A673 (cell line): ENCODE measurements at places on chromosomes 16 and 17. TPM values are rescaled to one million over a fixed set of nuclear protein-coding genes. Genes with fewer than 3 reads are reported as not detected.

Gene CHST4
- total RNA-seq: not detected in 2 replicates

Gene MMD
- 24.9 and 31.3 TPM in 2 replicates for total RNA-seq

GRCh38 chr17:16988749-16989229 is 16.9 kb upstream of the TNFRSF13B start:
- no peak for DNase-seq

DNA sequence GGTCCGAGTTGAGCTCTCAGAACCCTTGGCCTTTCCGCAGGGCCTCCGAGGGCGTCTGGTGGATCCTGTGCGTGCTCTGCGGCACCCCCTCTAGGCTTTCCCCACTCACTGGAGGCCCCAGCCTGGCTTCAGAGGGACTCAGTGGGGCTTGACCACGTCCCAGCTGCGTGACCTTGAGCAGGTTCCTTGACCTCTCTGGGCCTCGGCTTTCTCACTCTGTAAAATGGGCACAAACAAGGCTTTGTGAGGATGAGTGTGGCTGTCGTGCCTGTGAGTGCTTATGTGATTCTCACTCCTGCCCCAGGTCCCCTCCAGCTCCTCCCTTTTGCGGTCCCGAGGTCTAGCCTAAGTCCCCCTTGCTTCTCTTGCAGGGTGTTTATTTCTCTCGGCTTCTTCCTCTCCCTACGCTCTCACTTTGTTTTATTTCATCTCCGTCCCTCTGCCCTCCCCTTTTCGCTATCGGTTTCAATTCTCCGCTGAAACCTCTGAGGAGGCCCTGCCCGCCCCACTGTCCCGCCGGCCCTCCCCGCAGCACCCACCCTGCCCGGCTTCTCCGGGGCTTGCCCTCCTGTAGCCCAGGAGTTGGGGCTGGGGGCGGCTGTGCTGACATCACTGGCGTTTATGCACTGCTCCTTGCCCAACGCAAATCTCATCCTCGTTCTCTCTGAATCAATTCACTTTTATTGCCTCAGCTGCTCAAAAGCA is 82.3 kb upstream of the CBX4 start:
- no peak for DNase-seq

- DNase-seq: no peak
Observed at GRCh38 chr17:58741121-58741625, 14.5 kb upstream of the PPM1E start.

DNA sequence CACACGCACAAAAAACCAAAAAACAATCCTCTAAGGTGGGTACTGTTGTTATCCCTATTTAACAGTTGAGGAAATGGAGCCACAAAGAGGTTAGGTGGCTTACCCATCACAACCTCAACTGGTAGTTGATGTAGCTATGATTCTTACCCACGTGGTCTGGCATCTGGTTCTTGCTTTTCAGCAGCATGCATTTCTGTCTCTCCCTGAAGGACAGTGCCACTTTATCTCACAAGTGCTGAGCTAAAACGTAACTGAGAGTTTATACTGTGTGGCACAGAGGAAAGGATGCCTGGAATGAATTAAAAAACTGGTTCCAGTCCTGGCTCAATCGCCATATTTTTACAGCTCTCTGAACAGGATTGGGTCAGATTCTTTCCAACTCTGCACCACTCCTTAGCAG is 1.9 kb upstream of the CORO6 start:
- DNase-seq: no peak

DNA sequence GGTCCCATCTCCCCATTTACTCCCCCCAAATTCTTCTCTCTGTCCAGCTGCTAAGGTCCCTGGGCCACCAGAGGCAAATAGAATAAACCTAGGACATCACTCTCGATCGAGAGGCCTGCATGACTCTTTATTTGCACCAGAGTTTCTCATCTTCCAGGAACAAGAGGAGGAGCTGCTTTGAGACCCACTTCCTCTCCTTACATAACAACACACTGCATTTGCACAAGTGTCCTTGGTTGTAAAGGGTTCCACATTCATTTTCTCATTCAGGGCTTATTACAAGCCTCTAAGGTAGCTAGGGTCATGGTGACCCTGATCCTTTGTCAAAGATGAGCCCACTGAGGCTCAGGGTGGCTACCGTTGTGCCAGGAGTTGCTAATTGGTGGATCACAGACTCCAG is 38.1 kb upstream of the RHOT1 start:
- DNase-seq: no peak

- DNase-seq: no peak
Observed at GRCh38 chr16:64589836-64590235, 532.0 kb downstream of the CDH11 start.

DNA sequence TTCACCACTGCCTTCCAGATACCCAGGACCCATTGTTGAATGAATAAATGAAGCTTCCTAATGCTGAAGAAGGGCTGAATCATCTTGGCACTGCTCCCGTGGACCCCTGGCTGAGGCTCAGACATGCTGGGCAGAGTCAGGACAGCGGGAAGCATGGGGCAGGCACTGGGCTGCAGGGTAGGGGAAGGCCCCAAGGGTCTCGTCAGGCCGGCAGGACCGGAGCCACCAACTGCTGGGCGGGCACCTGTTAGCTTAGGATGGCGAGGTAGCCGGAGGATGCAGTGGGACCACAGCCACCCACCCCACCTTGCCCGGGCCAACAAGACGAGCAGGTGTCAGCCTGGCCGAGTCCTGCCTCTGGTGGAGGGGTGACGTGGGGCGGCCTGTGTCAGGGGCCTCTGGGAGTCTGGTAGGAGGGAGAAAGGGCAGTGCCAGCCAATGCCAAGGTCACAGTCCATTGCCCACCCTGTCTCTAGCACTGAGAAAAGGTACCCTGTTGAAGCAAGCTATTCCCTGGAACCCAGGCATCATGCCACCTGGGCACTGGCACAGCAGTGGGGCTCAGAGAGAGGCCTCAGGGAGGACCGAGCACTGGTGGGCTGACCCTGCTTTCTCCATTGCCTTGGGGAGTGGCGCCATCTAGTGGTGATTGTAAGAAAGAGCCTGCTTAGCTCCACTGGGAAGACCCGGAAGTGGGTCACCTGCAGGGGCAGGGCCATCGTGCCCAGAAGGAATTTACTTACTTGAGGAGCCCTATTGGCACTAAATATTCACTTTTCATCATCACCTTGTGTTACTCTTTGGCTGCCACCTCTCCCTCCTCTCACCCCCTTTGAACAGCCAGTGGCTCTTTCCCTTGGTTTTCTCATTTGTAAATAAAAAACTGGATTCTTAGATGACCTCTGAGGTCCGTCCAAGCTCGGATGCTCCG is 3.0 kb upstream of the DLX3 start:
- peak; percentile 94 for DNase-seq

DNA sequence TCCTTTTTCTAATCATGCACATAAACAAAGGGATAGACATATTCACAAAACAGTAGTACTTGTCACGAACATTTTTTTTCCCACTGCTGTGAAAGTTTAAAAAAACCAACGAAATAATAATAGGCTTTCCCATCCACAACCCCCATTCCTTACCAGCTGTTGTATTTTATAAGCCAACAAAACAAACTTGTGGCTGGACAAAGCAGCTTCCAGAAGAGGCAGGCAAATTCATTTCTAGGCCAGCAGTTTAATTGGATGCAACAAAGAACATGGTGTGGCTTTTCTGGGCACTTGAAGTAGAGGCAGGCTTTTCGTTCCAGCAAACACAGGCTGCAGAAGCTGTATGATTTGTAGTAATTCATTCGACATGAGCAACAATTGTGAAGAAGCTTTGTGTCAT is 56.0 kb upstream of the FAM20A start:
- DNase-seq: no peak

DNA sequence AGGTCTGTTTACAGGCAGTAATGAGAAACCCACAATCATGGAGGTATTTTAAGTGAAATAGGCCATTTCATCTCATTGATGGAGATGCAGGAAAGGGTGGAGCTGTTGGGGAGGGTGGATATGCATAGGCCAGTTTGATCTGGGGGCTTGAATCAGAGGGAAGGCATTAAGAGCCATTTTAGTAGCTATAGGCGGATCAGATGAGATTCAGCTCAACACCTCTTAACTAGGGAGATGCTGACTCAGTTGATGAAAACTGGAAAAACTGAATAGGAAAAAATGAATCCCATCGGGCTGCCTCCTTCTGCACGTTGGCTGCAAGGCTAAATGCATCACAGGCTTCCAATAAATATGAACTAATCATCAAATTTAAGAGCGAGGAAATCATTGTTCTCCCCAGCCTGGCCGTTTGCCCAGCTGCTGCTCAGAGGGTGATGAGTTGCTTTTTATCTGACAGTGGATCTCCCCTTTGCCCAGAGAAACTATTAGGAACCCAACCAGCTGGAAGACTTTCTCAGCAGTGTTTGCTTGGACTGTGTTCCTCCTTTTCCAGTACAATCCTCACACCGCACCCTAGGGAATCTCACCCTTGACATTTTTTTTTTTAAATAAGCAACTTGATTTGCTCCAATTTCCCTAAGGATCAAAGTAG is 149.6 kb downstream of the SOX9 start:
- DNase-seq: peak; percentile 64
